Hippocampal formation (tissue), 2 donors: ENCODE measurements at places on chromosomes 5 and 9.

DNA sequence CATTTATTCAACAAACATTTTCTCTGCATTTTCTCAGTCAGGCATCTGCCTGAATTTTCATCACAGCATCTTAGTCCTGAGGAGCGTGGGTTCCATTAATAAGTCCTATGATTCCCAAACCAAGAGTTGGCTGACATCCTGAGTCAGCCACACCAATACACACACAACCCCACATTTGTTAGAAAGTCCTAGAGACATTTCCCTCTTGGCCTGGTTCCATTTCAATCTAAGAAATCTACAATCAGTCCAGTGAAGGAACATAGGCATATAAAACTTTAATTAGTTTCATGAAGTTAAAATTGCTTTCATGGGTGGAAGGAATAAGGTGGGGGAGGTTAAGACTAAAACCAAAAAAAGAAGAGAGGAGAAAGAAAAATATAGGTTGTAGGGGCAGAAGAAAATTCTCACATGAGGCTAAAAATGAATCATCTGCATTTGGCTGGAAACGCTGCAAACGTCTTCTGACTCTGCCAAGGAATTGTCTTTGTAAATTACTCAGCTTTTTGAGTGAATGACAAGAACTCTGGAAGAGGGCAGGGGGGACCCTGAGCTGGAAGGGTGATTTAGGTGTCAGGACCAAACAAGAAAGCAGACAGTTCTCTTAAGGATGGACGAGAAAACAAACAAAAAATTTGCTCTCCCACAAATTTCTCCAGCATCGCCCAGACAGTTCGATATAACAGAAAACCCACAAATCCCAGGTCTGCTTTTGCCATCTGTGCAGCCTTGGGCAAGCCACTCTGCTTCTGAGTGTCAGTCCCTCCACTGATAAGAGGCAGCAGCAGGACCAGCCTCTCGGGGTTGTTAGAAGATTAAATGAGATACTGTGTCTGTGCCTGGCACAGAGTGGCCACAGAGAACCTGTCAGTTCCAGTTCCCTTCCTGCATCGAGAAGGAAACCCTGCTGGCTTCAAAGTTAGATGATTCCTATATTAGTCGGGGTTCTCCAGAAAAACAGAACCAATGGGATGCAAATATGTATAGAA, 289.7 kb downstream of the CDK5RAP2 start:
- no peak for DNase-seq

DNA sequence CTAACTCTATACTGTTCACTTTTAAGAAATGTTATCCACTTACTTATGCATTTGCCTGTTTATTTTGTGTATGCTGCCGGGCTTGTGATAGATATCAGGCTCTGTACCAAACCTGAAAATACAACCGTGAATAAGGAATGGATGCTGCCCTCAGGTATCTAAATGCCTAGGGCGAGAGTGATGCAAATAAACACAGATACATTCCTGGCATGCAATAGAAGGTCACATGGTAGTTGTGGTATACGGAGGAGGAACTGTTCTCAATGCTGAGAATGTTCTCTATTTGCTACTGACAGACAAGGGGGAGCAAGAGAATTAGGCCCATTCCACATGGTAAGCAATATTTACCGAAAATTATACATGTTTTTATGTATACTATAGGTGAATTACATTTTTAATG, 227.8 kb downstream of the ICE1 start:
- DNase-seq = no peak

- DNase-seq = no peak
Observed at GRCh38 chr5:132115375-132115774, 41.8 kb downstream of the CSF2 start.

- no peak for DNase-seq
Observed at GRCh38 chr5:10374046-10375022, 20.8 kb downstream of the MARCHF6 start.

DNA sequence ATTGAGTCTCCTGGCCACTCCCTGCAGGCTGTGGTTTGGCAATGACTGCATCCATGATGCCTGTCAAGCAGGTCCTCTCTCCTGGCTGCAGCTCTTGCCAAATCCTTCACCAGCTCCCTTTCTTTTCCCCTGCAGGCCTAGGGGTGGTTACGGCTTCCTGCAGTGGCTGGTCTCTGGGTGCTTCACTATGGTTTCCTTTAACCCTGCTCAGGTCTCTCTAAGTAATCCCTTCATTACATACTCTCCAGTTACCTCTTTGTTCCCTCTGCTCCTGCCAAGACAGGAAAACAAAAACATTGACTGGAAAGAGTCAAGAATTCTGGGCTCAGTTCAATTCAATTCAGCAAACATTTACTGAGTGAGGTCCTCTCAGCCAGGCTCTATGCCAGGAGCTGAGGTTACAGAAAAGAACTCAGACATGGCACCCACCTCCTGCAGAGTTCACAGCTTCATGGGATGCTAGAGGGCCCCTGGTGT, 19.8 kb upstream of the PTPN3 start:
- DNase-seq = no peak

DNA sequence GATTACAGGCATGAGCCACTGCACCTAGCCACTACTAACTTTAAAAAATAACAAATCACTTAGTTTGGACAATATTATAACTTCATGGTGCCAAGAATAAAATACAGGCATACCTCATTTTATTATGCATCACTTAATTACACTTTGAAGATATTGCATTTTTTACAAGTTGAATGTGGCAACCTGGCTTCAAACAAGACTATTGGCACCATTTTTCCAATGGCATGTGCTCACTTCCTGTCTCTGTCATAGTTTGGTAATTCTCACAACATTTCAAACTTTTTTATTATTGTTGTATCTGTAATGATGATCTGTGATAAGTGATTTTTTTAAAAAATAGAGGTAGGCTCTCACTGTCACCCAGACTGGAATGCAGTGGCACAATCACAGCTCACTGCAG, 49.9 kb upstream of the ERBIN start:
- DNase-seq = no peak

GRCh38 chr5:118776755-118777154, 211.6 kb downstream of the DTWD2 start:
- no peak for DNase-seq

- DNase-seq = peak; percentile 20
Observed at GRCh38 chr5:16666883-16667398, 50.1 kb upstream of the RETREG1 start.

DNA sequence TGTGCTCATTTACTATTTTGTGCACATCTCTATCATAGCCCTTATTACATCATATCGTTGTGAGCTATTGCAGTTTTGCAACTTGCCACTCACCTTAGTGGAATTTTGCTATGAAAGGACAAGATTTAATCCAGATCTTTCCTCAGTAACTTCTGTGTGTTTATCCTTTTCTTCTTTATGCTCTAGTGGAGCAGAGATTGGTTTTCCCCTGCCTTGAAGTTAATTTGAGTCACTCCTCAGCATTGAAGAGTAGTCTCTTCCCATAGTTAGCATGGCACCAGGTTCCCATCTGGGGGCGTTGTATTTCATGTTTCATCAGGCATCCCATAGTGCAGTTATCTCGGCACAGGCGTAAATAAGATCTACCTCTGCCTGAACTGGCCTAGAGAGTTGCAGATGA, 510.4 kb downstream of the PSAT1 start:
- no peak for DNase-seq

GRCh38 chr5:97417986-97418385, 234.9 kb upstream of the RIOK2 start:
- no peak for DNase-seq

- DNase-seq = no peak
Observed at GRCh38 chr9:129653823-129654553, 11.5 kb upstream of the PRRX2 start.

DNA sequence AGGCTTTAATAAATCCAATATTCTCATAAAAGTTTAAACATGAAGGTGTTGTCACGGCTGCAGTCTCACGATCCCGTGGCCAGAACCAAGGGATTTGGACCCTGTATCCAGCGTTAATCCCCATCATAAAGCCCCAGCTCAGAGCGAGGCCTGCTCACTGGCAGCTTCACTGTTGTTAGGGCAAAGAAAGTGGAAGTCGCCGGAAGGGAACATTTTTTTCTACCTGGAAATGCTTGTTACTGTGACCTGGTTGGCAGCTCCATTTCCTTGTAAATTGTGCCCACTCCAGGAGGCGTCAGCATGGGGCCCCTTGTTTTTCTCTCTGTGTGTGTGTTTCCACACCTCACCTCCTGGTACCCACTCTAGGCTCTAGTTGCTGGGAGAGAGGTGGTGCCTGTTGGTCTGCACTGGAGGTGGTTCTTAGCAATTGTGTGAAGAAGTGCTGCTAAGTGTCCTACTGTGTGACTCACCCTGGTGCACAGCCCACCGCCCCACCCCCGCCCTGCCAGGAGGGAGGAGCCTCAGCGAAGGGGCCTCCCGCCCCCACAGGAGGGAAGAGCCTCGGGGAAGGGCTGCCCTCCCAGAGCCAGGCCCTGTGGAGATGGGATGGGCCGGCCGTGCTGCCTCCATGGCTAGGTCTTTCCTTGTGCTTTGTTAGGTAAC, 105.1 kb downstream of the EHMT1 start:
- no peak for DNase-seq

- no peak for DNase-seq
Observed at GRCh38 chr5:133914434-133914833, 54.0 kb downstream of the C5orf15 start.

- DNase-seq = no peak
Observed at GRCh38 chr9:114288193-114289091, 34.5 kb upstream of the ORM1 start.

- no peak for DNase-seq
Observed at GRCh38 chr9:12923468-12924009, 148.7 kb downstream of the LURAP1L start.

DNA sequence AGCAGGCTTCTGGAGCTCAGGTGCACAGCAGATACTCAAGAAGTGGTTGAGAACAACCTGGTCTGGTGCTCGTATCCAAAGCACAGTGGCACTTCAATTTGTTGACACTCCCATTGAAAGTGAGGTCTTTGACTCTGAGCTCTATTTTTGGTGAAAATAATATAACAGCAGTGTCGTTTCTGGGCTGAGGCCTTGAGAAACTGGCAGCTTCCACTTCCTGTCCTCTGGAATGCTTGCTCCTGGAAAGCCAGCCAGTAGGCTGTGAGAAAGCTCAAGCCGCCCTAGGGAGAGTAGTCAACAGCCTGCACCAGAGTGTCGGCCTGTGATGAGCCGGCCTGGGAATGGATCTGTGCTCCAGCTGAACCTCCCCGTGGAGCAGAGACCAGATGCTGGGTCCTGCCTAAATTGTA, 6.8 kb upstream of the SUSD3 start:
- no peak for DNase-seq

DNA sequence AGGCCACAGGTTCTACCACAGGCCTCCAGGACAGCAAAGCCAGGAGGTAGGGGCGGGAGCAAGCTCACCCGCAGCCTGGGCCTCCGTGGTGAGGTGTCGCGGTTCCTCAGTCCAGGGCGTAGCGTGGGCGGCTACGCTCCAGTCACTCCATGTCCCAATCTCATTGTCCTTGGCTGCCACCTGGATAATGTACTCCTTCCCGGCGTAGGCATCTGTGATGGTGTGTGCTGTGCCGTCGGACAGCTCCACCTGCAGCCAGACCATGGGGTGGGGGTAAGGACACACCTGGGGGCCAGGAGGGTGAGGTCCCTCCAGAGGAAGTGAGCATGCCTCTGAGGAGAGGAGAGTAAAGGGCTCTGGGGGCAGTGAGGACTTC, 29.8 kb upstream of the ENHO start:
- no peak for DNase-seq

GRCh38 chr5:142109331-142110045, 909 bp downstream of the NDFIP1 start:
- no peak for DNase-seq

DNA sequence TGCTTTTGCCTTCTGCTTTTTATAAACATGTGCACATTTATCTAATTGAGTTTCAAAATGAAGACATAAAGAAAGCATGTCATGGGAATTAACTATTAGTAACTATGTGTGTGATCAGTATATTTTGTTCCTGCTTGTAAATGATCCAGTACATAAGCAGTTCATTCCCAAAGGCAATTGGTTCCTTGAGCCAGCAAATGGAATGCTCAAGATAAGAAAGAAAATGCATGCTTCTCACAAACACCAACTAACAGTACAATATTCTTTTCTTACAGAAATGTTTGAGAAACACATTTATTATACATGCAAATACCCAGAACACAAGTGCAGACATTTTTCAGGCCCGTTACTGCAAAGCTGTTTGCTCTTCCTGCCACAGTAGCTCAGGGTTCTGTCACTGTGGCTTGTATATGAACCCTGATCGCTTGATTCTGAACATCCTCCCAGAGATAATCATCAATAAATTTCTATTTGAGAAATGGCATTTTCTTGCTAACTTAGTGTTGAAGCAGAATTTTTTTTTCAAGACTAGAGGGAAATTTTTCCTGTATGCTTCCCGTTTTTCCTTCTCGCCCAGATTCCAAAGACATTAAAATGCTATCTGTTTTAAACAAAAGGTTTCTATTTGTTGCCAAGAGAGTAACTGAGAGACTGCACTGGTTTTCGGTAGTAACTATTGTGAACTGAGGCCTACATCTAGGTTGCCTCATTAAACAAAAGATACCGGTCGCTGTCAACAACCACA, 1.9 kb downstream of the GNAQ start:
- DNase-seq = no peak

GRCh38 chr9:89448821-89449220, 49.1 kb downstream of the SEMA4D start:
- DNase-seq = peak; percentile 75

DNA sequence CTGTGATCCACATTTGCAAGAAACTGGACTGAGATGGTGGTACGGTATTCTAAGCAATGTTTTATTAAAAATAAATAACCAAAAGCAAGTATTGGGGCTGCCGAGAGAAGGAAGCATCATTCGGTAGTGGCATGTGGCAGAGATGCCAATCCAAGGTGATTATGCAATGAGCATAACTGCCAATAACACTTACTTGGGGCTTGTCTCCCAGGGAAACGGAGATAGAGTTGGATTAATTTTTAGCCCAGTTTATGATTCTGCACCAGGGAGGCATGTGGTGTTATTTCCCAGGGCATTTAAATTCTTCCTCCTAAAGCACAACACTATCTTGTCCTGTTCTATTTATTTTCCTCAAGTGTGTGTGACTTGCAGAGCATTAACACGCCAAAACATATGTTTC, 17.9 kb downstream of the SLC24A2 start:
- no peak for DNase-seq

DNA sequence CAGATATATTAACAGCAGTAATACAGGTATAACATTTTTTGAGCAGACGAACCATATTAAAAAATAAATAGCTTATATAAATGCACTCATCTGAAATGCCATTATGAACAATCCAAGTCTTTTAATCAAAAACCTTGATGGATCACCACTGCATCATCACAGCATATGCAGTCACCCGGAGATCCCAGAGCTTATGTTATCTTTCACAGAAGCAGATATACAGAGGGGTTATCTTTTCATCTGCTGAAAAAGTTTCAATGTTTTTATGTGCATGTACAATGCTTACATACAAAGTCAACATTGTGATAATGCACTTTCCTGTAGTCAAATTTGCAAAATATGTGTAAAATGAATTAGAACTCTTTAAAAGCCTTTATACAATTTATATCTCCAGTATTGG, 211.9 kb downstream of the FBXL7 start:
- no peak for DNase-seq
